ENCODE measurements at places on chromosomes 5 and 9.
A peak's percentile ranks its signal among the peaks of the same experiment; 100 is the strongest.

DNA sequence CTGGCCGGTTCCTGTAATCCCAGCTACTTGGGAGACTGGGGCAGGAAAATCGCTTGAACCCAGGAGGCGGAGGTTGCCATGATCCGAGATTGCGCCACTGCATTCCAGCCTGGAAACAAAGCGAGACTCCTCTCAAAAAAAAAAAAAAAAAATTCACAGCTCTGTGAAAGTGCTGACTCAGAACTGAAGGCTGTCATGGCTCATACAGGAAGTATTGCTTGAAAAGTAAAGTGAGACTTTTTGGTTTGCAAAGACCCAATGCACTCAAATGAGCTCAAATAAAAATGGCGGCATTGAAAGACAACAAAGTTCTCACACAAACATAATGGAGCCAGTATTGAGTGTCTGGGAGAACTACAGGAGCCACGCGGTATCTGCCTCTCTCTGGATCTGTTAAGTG lies 202.1 kb downstream of the FBXL7 start:
- peak; percentile 68 for DNase-seq

DNA sequence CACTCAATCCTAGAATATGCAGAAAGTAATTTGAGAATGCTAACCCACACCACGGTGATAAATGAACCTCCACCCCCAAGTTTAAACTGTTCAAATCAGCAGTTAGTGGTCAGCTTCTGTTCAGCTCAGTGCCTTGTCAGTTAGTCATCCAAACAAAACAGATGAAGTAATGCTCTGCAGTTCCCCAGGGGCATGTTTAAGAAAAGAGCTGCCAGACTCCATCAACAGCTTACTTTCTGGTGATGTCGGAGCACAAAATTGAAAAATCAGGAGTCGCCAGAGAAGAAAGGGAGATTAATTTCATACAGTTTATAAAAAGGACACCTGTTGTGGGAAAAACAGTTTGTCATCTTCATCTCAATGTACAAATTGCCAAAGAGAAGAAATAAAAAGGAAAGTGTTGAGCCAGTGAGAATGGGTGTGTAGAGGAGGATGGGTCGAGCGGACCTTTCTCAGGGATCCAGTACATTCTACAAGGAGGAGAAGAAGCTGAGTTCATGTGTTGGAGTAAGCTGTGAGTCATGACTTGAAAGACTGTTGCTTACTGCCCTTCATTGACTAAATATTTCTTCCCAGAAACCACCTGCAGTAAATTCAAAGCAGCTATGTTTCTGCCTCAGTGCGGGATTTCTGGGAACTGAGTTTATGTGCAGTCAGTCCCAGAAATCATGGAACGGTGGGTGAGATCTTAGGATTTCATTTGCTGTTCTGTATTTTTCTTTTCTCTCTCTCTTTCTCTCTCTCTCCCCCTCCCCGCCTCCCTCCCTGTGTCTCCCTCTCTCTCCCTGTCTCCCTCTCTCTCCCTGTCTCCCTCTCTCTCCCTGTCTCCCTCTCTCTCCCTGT lies 13.7 kb downstream of the TRIO start:
- DNase-seq, result peak; percentile 98

GRCh38 chr5:34991486-34992238 lies 56.1 kb downstream of the AGXT2 start:
- DNase-seq, result peak; percentile 19

- no peak for DNase-seq
These were observed 24.1 kb upstream of the OTP start for GRCh38 chr5:77662635-77663034.

- no peak for DNase-seq
These were observed 52.8 kb upstream of the PHF2 start for GRCh38 chr9:93523518-93524144.

GRCh38 chr5:83204651-83205050 lies 127.3 kb downstream of the XRCC4 start:
- DNase-seq, result no peak

DNA sequence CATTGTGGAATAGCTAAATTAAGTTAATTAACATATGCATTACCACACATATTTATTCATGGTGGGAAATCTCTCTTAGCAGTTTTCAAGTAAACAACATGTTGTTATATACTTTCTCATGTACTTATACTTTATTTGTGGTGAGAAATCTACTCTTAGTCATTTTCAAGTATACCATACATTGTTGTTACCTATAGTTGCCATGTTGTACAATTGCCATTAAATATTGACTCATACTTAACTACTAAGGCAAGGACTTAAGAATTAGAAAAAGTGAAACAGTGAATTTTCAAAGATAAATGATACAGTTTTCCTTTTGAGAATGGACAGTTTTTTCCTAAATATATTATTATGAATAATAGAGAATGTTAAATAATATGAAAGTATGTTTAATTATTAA lies 27.7 kb downstream of the UGCG start:
- DNase-seq, result no peak

DNA sequence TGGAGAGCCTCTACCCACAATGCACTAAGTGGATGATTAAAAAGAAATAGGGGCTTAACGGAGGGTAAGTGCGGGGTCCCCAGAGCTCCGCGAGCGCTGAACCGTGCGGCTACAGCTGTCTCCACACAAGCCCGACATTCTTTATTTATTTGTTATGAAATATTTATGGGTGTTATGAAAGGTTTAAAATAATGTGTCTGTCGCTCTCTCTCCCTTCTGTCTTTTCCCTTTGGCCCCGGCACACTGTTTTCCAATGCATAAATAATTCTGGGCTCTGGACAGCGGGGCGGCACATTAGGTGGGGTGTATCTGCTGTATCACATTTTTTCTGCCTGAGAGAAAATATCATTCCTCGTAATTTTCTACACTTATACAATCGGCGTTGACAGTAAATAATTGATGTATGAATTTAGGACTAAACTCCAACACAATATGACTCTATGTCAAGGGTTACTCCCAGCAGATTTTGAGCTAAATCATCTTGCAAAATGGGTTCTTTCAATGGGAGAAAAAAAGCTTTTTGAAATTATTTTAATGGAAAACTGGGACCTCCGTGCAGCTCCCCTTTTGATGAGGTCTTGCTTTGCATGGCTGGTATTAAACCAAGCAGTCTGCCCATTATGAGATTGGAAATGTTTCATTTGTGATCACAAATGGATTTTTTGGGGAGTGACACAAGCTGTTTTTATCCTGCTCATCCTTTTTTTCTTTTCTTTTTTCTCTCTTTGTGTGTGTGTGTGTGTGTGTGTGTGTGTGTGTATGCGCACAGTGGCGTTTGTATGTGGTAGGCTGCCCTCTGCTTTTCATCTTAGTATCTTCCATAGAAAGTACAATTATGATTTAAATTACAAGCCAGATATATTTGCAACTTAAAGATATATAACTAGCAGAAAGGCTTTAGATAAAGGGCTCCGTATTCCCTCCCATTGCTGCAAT lies 370.6 kb upstream of the IRX4 start:
- DNase-seq, result no peak

- no peak for DNase-seq
These were observed 13.6 kb upstream of the COMMD10 start for GRCh38 chr5:116071211-116071610.

DNA sequence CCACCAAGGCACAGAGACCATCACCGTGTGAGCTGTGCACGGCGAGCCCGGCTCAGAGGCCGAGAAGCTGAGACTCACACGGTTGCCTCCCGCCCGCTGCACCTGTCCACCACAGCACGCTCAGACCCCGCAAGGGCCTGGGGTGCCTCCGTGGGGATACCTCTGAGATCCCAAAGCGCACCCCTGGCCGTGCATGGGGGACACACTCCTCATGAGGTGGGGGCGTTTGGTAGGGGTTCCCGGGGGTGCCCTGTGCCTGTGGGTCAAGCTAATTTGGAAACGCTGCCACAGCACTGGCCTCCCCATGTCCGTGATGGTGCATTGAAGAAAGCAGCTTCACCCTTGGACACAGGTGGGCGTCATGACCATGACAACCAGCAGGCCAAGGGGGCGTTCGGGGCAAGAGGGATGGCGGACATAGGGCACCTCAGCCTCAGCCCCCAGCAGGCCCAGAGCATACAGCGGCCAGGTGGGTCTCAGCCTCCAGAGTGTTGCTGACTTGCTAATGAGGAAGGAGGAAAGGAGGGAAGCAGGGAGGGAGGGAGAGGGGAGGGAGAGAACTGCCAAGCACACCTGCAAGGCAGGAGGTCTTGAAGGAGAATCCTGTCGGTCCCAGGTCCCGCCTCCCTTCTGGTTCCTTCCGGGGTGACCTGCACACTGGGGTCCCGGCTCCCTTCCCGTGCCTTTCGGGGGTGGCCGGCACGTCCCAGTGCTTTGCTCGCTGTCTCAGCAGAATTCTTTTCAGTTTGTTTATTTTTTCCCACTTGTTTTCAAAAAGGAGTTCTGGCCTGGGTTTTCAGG lies 34.7 kb downstream of the GLT6D1 start:
- no peak for DNase-seq

GRCh38 chr9:109249615-109250014 lies 71.2 kb downstream of the EPB41L4B start:
- no peak for DNase-seq

DNA sequence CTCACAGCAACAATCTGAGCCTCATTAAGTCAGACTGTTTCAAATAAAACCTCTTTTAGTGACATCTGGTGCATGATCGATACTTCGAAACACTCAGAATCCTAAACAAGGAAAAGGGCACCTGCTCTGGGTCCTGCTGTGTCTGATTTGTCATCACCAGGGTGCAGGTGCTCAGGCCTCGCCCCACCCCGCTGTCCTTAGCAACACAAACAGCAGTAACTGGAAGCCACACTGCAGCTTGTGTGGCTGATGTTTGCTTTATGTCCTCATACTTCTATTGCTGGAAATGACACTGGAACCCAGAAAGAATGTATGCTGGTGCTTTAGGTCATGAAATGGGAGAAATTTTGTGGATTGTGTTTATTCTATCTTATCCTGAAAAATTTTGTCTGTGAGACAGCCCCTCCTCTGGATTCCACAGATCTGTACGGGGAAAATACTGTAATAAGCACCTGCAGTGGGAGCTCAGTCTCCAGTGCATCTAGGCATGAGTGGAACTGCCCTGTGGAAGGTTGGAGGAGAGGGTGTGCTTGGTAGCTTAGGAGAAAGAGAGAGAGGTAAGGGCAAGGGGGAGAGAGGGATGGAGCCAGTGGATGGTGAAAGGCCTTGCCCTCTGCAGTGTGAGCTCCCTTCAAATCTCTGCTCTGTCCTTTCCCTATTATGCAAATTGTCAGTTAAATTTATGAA lies 284.2 kb downstream of the SMARCA2 start:
- DNase-seq, result no peak

GRCh38 chr5:5542654-5543053 lies 120.2 kb downstream of the ICE1 start:
- DNase-seq, result no peak

GRCh38 chr5:42026446-42026845 lies 101.4 kb downstream of the FBXO4 start:
- DNase-seq, result no peak

GRCh38 chr5:66814146-66814991 lies 218.2 kb downstream of the MAST4 start:
- peak; percentile 55 for DNase-seq

DNA sequence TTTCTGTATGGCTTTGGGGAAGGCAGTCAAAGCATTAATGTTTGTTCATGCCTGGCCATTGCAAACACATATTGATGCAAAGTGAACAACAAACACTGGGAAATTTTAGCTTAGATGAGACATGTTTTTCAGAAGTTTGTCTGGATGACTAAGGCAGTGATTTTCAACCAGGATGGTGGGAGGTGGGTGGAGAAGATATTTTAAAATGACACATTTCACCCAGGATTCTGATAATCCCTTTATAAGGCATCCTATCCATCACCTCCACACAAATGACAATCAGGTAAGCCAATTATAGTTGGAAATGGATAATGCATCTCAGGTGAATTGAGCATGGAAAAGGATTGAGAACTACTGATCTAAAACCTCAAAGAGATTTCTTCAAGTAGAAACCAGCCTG lies 57.4 kb upstream of the SV2C start:
- no peak for DNase-seq

DNA sequence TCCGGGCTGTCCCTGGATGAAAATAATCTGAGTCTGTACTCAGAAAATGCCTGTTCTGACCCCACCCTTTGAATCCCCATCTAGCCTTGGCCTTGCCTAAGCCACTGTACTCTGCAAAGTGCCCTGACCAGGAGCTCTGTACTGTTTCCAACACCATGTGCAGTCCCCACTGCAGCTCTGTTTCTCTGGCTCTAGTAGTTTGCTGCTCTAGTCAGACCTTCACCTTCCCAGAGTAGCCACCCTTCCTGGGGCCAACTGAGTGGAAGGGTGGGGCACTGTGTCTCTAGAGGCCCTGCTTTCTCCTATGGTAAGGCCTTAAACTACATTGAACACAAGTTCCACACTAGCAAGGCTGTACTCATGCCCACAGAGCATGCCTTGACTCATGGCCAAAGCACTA lies 31.9 kb downstream of the P4HA2 start:
- no peak for DNase-seq

GRCh38 chr9:114849450-114849849 lies 43.6 kb upstream of the TNFSF15 start:
- no peak for DNase-seq

GRCh38 chr9:98334796-98335195 lies 79.3 kb upstream of the TBC1D2 start:
- DNase-seq, result no peak

DNA sequence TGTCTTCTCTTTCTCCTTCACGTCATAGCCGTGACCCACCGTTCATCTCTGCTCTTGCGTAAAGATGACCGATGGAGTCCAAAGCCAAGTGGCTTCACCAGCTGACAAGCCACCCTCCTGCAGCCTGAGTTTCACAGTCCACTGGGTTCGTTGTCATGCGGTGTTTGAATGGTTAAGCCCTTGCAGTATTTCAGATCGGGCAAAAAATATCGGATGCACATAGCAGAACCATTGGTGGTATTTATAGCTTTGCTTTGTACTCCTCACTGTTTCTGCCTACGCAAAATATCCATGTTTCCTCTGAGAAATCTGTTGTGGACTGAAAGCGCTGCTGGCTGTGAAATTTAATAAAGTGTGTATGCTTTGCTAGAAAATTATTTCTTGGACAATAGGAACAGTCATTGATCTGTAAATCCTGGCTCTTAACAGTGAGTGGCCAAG lies 34.5 kb upstream of the NCS1 start:
- no peak for DNase-seq

DNA sequence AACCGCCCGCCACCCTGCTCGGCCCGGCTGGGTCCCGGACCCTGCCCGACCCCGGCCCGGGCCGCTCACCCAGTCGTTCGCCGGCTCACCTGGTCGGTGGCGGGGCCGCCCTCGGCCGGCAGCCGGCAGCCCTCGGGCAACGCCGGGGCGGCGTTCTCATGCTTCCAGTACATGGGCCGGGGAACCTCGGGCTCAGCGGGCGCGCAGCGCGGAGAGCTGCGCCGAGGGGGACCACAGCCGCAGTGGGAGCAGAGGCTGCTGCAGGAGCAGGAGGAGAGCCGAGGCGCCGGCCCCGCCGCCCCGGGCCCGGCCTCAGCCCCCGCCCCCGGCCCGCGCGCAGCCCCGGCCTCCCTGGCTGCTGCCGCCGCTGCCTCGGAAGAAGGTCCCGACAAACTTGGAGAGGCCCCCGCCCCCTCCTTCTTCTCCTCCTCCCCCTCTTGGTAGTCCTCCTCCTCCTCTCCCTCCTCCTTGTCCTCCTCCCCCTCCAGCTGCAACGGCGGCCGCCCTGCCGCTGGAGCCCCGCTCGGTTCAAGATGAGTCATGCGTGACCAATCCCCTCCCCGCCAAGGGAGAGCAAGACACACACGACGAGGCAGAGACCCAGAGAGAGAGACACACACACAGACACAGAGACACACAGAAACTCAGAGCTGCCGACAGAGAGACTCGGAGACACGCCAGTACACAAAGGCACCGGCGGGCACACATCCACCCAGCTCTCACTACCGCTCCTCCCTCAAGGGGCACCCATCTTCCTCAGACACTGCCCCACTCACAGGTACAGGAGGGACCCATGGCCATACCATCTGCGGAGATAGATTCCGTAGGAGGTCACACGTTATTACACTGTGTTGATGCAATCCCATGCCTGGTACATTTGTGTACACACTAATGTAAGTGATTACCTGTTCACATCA lies at the start of gene LHX6:
TSS of gene LHX6 (minus strand) at position 390 of the 917 bp plus-strand sequence. CDS start at position 173, 217 bp downstream.
- DNase-seq, result peak; percentile 22

Data from astrocyte of the spinal cord (primary cell).